ENCODE measurements at places on chromosomes 2 and 18. TPM values are rescaled to one million over a fixed set of nuclear protein-coding genes. Genes with fewer than 3 reads are reported as not detected.

DNA sequence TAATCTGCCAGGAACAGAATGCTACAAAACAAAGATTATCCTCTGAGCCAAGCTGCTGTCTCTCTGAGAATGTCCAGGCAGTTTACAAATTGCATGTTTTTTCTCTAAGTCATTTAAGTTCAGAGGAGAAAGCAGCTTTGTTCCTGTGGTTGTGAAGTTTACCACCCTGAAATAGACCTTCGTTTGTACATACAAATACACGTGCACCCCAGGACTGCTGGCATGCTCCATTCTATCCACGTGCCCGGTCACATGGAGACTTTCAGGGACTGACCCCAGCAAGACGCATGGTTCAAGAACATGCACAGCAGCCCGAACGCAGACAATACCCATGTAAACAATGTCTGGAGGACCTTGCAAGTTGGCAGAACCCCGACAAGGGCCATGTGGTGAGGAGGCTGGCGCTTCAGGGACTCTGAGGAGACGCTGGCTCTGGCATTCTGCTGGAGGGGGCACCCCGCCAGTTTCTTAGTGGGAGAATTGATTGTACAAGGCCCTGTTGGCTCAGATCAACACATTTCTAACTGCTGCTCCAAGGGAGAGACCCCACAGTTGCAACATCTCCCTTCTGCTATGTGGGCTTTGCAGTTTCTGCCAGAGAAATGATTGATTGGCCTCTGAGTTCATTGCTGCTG is 33.3 kb downstream of the FAM178B start:
- DNase-seq, result no peak
- no peaks in the 10 kb centered on the region for H3K36me3 ChIP-seq
- H3K4me3 ChIP-seq, result no peak overlapping the region
- H3K27me3 ChIP-seq, result no peaks in the 10 kb centered on the region
- no peak overlapping the region for H3K27ac ChIP-seq

DNA sequence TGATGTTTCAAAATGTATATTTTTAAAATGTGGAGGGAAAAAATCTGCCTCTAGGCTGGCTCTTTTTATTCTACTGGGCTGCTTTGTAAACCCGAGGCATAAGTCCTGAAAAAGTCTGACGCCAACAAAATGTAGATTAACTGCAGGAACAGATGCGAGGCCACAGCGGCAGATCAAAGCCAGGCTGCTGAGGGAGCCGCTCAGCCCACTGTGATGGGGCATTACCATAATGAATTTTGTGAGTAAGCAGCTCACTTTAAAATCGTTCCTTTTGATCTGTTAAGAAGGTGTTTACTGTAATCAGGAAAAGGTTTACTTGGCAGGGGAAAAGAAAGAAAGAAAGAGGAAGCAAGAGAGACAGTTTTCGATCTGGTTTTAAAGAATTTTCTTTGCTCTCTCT is 269.0 kb downstream of the ICOS start:
- H3K27me3 ChIP-seq, result peaks cover 14% of the 10 kb centered on the region
- no peak for DNase-seq
- H3K36me3 ChIP-seq, result no peaks in the 10 kb centered on the region
- peaks cover 10% of the 10 kb centered on the region for H3K4me1 ChIP-seq
- H3K27ac ChIP-seq, result no peak overlapping the region

DLX2 gene
- 0.23 TPM for total RNA-seq

GRCh38 chr2:170222298-170222697 is 44.4 kb downstream of the MYO3B start:
- H3K36me3 ChIP-seq, result no peaks in the 10 kb centered on the region
- DNase-seq, result no peak
- no peak overlapping the region for H3K27ac ChIP-seq
- H3K4me3 ChIP-seq, result no peak overlapping the region

- H3K27ac ChIP-seq, result no peak overlapping the region
- H3K36me3 ChIP-seq, result no peaks in the 10 kb centered on the region
- no peaks in the 10 kb centered on the region for H3K27me3 ChIP-seq
- no peak for DNase-seq
- no peaks in the 10 kb centered on the region for H3K4me1 ChIP-seq
- H3K4me3 ChIP-seq, result no peak overlapping the region
These were observed 192.0 kb downstream of the CDH7 start for GRCh38 chr18:65942854-65943253.

DNA sequence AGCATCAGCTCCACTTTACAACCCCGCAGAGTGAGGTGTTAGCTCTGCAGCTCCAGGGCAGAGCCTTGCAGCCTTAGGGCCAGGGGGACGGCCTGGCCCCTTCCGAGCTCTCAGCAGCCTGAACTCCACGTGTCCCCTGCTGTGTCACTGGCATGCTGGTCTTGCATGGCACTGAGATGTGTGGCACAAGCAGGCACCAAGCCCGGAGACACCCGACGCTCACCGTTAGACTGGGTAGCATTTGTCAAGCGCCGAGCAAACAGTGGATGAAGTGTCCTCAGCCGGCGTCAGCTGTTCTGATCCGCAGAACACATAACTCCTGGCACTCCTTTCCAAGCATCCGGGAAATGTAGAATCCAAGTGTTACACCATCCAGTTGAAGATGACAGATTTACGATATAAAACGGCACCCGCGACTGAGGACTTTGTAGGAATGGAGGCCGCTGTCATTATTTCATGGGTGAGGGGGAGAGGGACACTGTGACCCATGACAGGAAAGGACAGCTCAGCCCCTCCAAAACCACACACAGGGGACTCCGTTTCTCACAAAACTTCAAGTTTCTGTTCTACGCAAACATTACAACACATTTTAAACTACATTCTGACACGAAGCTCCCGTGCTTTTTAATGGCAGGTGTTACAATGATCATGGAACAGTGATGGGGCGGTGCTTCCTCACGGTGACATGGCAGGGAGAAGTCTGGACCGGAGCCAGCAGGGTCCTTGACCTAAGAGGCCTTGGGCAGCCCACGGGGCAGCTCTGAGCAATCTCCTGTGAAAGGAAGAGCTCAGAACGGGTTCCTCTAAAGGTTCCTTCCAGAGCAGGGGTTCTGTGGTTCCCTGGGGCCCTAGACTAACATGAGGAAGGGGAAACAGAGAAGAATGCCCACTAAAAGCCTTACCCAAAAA is 89.4 kb downstream of the HDAC4 start:
- peaks cover 14% of the 10 kb centered on the region for H3K36me3 ChIP-seq
- H3K27me3 ChIP-seq, result peaks cover under 1% of the 10 kb centered on the region
- DNase-seq, result no peak

- no peak overlapping the region for H3K27ac ChIP-seq
- H3K4me3 ChIP-seq, result no peak overlapping the region
- no peaks in the 10 kb centered on the region for H3K36me3 ChIP-seq
- peaks cover 3% of the 10 kb centered on the region for H3K4me1 ChIP-seq
- H3K27me3 ChIP-seq, result peaks cover 22% of the 10 kb centered on the region
- peak; percentile 53 for DNase-seq
These were observed 505.4 kb downstream of the PLCL1 start for GRCh38 chr2:198309673-198310280.

REEP1 gene
- 0.38 TPM for total RNA-seq

DNA sequence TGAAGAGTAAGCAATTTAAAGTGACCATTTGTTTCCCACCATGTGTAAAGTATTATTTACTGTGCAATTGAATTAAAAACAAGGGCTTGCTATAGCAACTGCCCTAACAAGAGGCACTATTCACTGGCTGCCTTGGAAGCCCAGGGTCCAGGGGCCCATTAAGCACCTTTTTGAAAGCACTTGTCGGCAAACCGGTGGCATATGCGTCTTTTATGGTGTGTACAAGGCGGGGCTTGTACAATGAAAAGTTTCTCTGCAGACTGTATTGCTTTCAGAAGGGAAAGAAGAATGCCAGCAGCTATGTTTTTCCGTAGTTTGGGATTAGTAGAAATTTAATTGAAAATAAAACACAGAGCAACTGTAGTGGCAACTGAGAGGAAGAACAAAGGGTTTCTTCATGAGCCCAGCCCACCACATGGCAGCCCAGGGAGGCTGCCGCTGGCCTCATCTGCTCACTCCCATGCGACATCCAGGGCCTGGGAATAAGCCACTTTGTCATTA is 279.5 kb upstream of the PARD3B start:
- H3K27ac ChIP-seq, result no peak overlapping the region
- H3K4me1 ChIP-seq, result no peaks in the 10 kb centered on the region
- peaks cover 59% of the 10 kb centered on the region for H3K27me3 ChIP-seq
- DNase-seq, result no peak

DTNA gene
- 0.84 TPM for total RNA-seq

IL1B gene
- total RNA-seq, result not detected

SCN1A gene
- not detected for total RNA-seq

DNA sequence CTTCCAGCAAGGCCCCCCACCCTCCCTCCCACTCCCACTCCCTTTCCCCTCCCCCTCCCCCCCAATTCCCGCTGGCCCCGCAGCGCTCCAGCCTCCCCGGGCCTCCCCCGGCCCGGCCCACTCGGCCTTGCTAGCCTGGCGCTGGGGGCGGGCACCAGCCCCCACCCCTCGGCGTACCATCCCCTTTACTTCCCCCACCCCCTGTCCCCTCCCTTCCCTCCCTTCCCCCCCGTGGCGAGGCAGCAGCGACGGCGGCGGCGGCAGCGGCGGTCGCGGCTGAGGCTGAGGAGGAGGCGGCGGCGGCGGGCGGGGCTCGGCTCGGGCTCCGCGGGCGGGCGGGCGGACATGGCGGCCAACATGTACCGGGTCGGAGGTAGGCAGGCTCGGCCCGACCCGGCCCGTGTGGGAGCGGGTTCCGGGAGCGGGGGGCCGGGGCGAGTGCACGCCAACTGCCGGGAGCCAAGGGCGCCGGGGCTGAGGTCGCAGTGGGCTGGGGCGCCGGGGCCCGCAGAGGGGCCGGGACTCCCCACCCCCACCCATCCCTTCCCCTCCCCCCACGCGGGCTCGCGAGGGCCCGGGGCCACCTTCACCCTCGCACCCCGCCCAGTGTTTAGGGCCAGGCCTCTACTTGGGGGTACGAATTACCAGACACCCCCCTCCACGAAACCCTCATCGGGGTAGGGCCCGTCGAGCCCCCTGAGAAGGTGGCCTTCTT is at the start of gene MTA3:
Gene MTA3 (plus strand): TSS at position 232 of the 715 bp plus-strand sequence. CDS start 114 bp downstream, at position 346.
- peak within 1 kb of the TSS; percentile 99 for H3K27ac ChIP-seq
- peak within 1 kb of the TSS; percentile 95 for H3K4me3 ChIP-seq
- no peaks in the 10 kb centered on the region for H3K27me3 ChIP-seq
- peaks cover 34% of the 10 kb centered on the region for H3K4me1 ChIP-seq
- H3K36me3 ChIP-seq, result peaks cover 7% of the 10 kb centered on the region

DNA sequence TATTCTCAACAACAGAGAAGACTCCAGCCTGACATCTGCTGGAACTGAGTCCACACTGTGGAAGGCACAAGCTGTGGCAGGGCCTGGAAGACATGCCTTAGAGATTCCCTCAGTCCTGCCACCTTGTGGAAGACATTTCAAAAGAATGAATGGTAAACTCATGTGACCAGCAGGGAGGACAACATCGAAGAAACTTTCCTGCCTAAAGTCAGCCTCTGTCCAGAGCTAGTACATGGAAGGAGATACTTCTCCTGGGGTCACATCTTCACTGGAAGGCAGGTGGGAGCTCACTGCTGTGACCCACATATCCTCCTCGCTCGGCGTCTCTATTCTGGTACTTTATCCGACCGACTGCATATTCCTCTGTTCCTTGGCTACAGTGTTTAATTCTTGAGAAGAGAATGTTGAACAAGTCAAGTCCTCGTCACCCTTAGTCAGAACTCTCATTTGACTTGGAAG is 59.5 kb downstream of the PUM2 start:
- H3K4me1 ChIP-seq, result peaks cover 6% of the 10 kb centered on the region
- no peaks in the 10 kb centered on the region for H3K27me3 ChIP-seq
- no peak for DNase-seq
- no peak overlapping the region for H3K27ac ChIP-seq
- no peak overlapping the region for H3K4me3 ChIP-seq

Data from activated T-cell treated with anti-CD3 and anti-CD28 coated beads, Interleukin-2, amount 50 U/mL, for 72 hours (primary cell).